KG1 (cell line): ENCODE measurements at places on chromosomes 7 and 10.

GRCh38 chr10:81479316-81479715 is 395.7 kb upstream of the NRG3 start:
- DNase-seq: no peak

DNA sequence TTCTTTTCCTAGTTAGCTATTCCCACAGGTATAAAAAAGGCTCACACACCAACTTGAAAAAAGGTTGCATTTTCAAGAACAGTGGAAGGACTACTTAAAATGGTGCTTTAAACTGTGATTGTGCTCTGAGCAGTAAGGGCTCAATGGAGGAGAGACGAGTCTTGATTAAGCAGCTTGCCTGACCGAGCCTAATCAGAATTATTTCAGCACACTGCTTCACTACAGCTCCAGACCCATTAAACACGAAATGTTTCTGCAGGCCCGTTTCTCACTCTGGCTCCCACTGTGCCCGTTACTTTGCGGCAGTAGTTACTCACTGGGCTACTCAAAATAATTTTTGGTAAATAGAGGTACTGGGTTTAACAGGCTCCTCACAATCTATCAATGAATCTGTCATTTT is 126.0 kb downstream of the NRCAM start:
- no peak for DNase-seq

- no peak for DNase-seq
Observed at GRCh38 chr7:105941596-105941995, 21.5 kb upstream of the CDHR3 start.

DNA sequence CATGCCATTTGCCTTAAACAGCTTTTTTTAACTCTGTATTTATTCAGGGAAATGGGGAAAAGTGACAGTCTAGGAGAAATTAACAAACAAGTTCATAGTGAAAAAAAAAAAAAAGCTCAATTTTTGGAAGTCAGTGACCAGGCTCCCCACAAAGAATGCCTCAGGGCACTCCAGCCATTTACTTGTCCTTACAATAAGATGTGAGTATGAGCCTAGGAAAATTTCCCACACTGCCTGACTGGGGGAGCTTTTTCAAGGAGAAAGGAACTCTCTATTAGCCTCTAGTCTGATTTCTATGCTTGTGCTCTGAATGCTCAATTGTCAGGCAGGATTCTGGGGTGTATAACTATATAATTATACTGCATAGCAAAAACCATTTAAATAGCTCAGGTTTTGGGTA is 74.9 kb upstream of the NRBF2 start:
- DNase-seq: no peak

- no peak for DNase-seq
Observed at GRCh38 chr10:121495719-121496118, 102.5 kb downstream of the FGFR2 start.

DNA sequence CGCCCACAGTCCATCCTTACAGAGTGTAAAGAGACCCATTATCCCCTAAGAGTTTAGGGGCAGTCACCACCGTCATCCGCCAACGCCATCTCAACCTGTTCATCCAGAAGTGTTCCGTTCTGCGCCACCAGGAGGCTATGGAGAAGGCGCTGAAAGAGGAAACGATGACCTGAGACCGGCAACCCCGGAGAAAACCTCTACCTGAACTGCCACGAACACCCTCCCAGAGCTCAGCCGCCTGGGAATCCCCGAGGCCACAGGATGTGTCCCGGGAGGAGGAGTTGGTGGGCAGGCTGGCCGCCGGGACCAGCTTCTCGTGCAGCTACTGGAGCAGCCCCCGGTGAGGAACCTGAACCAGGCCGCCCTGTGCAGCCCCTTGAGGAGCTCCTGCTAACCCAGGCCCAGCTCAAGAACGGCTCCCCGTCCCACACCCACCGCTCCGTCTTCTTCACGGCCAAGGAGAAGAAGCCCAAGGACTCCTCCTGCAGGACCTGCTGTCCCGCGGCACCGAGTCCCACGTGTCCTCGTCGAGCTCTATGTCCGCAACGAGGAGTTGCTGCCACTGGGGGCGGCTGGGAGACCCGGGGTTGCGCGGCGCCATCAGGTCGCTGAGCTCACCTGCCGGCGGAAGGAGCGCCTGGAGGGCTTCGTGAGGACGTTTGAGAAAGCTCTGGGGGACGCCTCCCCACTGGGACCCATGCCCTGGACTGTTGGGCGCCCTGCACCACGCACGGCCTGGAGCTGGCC is 21.1 kb upstream of the LANCL2 start:
- DNase-seq: no peak
